AG10803 (cell line): ENCODE measurements at places on chromosomes 7 and 10.

GRCh38 chr7:122212754-122213153, 68.7 kb upstream of the AASS start:
- DNase-seq, result no peak

GRCh38 chr7:29490094-29490607, 73.5 kb upstream of the PRR15 start:
- DNase-seq, result no peak

DNA sequence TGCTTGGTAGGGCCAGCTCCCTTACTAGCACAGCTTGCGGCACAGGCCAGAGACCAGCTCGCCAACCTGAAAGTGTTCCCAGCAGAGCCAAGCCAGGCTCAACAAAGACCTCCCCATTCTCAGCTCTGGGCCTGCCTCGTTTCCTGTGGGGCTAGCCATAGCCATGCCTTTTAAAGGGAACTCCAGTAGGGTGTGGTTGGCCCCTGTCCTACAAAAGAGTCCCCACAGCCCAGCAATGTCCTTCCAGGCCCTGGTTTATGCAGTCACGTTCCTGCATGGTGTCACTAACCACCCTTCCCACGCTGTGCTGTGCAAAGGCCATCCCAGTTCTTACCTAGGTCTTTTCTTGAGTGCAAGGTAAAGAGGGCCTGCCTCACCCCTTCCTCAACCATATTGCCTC, 87.8 kb upstream of the LRRC4 start:
- no peak for DNase-seq

DNA sequence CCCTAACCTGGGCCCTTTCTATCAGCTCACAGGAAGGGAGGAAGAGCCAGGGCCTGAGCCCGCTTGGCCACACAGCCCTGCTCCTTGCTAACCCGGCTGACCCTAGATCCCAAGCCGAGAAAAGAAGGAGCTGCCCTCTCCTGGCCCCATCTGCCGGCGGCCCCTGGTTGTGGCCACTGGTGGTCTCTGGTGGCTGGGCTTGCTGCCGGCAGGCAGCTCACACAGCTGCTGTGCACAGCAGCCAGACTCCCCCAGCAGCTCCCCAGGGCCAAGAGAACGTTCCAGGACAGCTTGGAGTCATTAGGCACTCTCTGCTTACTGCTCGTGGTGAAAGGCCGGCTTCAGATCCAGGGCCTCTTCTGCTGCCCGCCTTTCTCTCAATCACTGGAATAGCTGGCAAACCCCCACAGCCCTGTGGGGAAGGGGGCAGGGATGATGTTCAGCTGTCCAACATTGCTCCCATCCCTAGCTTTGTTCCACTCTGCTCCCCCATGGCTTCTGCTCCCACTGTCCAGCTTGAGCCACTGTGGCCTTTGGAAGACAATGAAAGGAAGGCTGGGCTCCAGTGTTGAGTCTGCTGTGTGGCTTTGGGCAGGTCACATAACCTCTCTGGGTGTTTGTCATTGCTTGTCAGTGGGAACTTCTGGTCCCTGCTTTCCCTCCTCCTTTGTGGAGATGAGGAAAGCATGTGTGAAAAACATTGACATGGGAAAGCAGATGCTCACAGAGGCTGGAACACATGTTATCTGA, 35.4 kb upstream of the COL13A1 start:
- DNase-seq, result peak; percentile 56

- no peak for DNase-seq
These were observed 63.5 kb downstream of the PIK3AP1 start for GRCh38 chr10:96656839-96657238.

- DNase-seq, result peak; percentile 22
These were observed 95.1 kb downstream of the NPY start for GRCh38 chr7:24378871-24379616.

DNA sequence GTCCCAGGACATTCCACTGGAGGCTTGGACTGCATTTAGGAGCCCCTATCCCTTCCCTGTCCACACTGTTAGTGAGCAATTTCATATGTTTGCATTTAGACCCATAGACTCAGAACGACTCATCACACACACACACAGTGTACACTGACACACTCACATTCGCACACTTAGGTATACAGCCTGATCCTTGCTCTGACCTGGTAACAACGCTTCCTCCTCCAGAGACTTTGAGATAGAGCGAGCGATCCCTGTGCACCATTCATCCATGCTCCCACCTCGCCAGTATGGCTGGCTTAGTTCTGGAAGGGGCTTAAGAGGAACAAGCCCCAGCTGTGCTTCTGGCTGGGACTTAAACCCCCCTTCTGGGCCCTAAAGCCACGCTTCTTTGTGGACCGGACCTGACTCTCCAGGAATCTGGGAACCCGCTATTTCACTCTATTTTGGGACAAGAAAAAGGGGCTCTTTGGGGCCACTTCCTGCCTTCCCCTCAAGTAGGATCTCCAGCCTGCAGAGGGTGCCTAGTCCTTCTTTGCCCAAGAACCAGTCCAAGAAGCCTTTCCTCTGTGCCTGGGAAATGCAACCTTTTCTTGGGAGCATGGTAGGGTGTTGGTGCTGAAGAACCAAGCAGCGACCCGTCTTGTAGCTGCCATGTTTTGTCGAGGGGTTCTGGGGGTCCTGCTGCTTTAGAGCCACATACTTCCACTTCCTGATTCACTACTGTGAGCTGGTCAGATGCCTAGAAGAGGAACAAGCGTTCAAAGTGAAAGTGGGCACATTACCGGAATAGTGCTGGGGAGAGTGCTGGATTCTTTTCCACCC, 1.1 kb upstream of the HOXA13 start:
- DNase-seq, result no peak

GRCh38 chr7:50330254-50330653, 25.7 kb downstream of the IKZF1 start:
- no peak for DNase-seq

GRCh38 chr7:101922631-101923601, 105.5 kb downstream of the CUX1 start:
- DNase-seq, result peak; percentile 60

DNA sequence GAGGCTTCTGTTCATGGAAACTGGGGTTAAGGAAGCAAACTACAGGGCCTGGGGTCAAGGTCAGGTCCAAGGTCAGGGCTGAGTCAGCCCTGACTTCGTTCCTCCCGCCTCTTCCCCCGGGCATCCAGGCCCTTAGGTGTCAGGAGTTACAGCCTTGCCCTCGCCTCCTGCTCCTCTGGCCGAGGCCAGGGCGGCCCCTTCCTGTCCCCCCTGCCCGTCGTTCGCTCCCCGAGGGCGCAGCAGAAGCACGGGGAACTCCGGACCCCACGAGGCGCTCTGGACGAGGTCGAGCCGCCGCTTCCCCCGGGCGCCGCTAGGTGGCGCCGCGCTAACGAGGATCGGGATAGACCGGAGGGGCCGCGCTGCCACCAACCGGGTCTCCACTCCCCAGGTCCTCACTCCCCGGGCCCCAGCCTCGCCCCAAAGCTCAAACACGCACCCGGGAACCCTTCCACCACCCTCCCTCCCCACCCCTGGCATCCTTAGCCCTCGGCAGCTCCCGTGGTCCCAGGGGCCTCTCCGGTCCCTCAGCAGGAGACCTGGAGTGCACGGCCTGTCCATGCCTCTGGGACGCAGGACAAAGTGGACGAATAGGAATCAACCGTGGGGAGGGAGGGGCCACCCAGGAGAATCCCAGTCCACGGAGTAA, 59.2 kb upstream of the MYL10 start:
- peak; percentile 41 for DNase-seq

DNA sequence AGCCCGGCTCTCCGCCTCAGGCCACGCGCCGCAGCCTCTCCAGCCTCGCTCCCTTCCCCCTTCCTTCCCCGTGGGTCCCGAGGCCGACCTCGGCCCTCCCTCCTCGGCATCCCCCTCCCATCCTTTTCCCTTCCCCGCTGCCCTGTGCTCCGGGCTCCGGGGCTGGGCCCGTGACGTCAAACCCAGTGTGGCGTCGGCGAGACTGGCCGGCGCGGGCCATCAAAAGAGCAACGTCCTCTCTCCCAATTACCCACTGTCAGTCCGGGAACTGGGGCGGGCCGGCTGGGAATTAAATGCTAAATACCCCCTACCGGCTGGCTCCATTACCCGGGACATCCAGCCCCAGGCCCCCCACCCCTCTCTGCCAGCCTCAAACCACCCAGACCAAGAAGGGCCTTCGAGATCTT, 2.6 kb upstream of the GATA3 start:
- no peak for DNase-seq
